ENCODE measurements at places on chromosomes 1 and 21.

DNA sequence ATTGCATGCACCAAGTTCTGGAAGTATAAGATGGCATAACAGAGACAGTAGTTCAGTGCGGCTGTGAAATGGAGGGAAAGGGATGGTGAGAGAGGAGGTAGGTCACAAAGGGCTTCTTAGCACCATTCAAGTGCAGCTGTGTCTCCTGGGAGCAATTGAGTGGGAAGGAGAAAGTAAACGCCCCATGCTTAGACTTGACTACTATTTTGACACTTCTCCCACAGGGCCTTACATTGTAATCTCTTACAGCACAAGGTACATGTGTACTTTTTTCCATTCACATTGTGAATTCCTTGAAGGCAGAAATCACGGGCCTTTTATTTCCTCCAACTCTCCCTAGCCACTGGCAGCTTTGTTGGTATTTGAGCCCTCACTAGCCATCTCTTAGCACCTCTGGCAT is 239.6 kb upstream of the FOXD3 start:
- no peak for DNase-seq

GRCh38 chr1:227343727-227344551 is 25.6 kb upstream of the CDC42BPA start:
- DNase-seq = no peak

DNA sequence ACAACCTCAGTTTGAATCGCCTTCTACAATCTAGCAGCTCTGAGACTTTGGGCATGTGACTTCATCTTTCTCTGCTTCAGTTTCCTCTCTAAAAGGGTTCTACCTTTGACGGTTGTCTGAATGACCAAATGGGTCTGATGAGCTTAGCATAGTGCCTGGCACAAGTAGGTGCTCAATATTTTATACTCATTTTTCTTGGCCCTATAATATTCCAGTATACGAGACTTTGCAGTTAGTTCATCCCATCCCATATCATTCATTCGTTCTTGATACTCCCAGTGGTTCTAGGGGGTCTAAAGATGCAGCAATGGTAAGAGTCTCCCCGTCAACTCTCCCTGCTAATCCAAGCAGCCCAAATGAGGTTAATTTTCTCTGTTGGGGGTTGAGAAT is 67.6 kb downstream of the ALPL start:
- DNase-seq = no peak

DNA sequence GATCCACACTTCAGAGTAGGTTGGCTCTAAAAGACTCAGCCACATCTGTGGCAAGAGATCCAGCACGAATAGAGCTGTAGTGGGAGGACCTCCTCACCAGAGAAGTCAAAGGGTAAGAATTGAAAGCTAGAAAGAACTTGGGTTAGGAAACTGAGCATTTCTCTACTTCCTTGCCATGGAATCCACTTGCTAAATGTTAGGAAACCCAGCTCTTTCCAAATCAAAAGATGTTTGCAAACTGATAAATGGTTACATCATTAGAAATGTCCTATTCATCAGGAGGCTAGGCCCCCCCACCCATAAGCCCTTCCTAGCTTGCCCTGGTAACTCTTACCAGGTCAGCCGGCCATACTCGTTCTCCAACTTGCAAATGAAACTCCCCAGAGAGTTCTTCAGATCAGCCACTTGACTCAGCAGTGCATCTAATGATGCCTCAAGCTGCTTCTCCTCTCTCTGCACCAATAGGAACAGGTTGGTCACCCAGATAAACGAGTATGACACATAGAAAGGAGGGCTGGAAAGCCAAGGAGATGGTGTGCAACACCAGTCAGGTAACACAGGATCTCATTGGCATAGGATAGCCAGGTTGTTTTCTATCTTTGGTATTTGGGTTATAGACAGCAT is 1.5 kb downstream of the MED8 start:
- DNase-seq = no peak

GRCh38 chr1:210440081-210440480 is 111.4 kb downstream of the HHAT start:
- DNase-seq = no peak

Measured in stimulated activated naive CD8-positive, alpha-beta T cell treated with anti-CD3 and anti-CD28 coated beads, Interleukin-15, amount 100 ng/mL, for 72 hours (primary cell).